Common myeloid progenitor, CD34-positive (primary cell): ENCODE measurements at places on chromosomes 1 and 21.

GRCh38 chr1:167202049-167202448, 18.6 kb upstream of the POU2F1 start:
- H3K27ac ChIP-seq: no peak overlapping the region
- no peaks in the 10 kb centered on the region for H3K36me3 ChIP-seq
- DNase-seq: no peak

GRCh38 chr21:45014747-45015468, 59.5 kb upstream of the ADARB1 start:
- H3K27me3 ChIP-seq: peaks cover 68% of the 10 kb centered on the region
- H3K27ac ChIP-seq: no peak overlapping the region
- H3K4me3 ChIP-seq: no peak overlapping the region
- no peaks in the 10 kb centered on the region for H3K36me3 ChIP-seq
- no peak for DNase-seq
- H3K4me1 ChIP-seq: no peaks in the 10 kb centered on the region

DNA sequence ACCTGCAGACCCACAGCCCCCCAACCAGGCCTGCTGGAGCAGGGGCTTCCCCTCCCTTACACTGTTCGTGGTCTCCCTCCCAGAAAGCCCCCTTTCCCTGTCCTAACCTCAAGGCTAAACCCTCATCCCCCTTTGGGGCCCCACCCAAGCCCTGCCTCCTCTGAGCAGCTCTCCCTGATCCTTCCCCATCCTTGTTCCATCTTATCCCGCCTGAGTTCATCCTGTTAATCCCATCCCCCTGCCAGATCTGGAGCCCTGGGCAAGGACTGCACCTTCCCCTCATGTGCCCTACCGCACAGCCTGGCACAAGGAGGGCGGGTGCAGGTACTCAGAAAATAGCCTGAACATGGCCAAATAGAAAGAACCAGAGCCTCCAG, 6.9 kb upstream of the TNNT2 start:
- no peaks in the 10 kb centered on the region for H3K36me3 ChIP-seq
- H3K27me3 ChIP-seq: no peaks in the 10 kb centered on the region
- H3K4me1 ChIP-seq: no peaks in the 10 kb centered on the region
- DNase-seq: no peak
- no peak overlapping the region for H3K27ac ChIP-seq

GRCh38 chr1:5053744-5054143, 399.3 kb downstream of the AJAP1 start:
- DNase-seq: peak; percentile 1
- no peak overlapping the region for H3K27ac ChIP-seq
- no peaks in the 10 kb centered on the region for H3K36me3 ChIP-seq
- H3K4me3 ChIP-seq: no peak overlapping the region

DNA sequence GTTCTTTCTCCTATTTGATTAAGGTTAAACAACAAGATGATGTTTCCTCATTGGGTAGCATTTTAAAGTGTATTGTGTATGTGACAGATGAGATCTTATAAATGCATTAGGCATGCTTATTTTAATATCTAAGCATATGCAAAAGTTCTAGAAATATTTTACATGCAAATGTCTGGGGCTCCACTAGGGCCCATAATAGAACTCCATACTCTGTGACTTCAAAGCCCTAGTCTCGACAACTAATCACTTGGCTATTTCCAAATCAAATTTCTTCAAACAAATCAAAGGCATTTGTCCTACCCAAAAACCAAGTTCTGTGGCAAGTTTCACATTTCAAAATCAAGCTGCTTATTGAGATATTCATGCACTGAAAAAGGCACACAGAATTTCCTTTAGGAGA, 385.6 kb upstream of the ST6GALNAC5 start:
- H3K36me3 ChIP-seq: no peaks in the 10 kb centered on the region
- no peaks in the 10 kb centered on the region for H3K4me1 ChIP-seq
- no peak overlapping the region for H3K4me3 ChIP-seq
- no peaks in the 10 kb centered on the region for H3K27me3 ChIP-seq
- no peak overlapping the region for H3K27ac ChIP-seq
- DNase-seq: no peak

GRCh38 chr21:27045281-27045985, 78.5 kb upstream of the ADAMTS5 start:
- DNase-seq: no peak
- no peak overlapping the region for H3K27ac ChIP-seq
- no peaks in the 10 kb centered on the region for H3K27me3 ChIP-seq
- H3K4me1 ChIP-seq: no peaks in the 10 kb centered on the region
